Stimulated activated CD8-positive, alpha-beta memory T cell treated with anti-CD3 and anti-CD28 coated beads, Interleukin-7, amount 100 ng/mL, for 24 hours (primary cell): ENCODE measurements at places on chromosomes 6 and 20.

- DNase-seq = no peak
Measured at GRCh38 chr6:124854338-124854922, 107.8 kb upstream of the RNF217 start.

DNA sequence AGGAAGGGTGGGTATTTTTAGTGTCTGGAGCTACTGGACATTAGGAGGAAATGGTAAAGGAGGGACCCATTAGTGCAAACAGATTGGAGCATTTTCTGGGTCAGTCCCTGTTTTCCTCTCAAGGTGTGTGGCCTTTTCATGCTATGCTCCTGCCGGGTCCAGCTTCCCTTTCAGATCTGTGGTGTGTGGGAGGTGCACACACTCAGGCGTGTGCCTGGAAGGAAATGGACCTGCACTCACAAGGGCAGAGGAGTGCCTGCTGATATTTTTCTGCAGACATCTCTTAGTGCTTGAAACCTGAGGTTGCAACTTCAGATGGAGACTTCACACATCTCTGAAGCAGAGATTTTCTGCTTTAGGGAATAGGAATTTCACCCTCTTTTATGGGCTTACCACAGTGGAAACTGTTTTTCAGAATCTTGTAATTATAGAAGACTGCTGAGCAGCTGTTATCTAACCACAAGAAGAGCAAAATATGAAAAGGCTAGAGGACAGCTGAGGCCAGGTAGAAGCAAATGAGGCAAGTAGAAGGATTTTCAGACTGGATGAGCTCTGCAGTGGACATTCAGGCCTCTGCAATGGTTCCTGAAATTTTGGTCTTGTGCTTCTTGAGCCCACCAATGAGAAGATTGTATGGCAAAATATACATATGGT lies 764.3 kb downstream of the QKI start:
- no peak for DNase-seq

DNA sequence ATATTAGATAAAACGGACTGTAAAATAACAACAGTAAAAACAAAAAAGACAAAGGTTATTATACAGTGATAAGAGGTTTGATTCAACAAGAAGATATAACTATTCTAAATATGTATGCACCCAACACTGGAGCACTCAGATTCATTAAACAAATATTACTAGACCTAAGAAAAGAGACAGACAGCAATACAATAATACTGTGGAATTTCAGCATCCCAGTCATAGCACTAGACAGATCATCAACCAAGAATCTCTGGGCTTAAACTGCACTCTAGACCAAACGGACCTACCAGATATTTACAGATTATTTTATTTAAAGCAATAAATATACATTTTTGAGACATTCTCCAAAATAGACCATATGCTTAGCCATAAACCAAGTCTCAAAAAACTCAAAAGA lies 263.8 kb downstream of the C6orf118 start:
- DNase-seq = no peak

DNA sequence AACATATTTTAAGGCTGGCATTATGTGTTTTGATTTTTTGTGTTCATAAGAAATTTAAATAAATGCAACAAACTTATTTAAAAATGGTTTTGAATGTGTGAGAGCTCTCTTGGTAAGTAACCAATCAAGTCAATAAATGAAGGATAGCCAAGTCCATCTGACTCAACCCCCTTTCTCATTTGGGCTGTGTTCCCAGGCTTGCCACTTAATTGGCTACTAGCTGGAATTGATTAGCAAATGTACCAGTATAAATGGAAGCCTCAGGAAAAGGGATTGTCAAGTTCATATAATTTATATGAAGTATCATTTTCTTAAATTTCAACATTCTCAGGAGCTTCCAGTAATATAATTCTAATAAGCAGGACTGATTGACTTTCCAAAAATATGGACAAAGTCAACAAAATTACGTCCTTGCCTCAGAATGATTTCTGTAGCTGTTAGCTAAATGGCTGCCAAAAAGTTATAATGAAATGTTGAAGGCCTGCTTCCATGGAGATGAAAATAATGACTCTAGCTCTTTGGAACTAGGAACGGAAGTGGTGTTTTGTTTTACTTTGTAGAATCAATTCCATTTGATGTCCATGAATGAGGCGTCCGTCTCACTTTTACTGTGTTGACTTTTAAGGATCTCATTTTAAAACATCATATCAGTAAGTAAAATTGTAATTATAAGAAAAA lies 614.9 kb downstream of the CDH26 start:
- no peak for DNase-seq

- no peak for DNase-seq
Measured at GRCh38 chr6:72626126-72626525, 4.3 kb downstream of the KCNQ5 start.

DNA sequence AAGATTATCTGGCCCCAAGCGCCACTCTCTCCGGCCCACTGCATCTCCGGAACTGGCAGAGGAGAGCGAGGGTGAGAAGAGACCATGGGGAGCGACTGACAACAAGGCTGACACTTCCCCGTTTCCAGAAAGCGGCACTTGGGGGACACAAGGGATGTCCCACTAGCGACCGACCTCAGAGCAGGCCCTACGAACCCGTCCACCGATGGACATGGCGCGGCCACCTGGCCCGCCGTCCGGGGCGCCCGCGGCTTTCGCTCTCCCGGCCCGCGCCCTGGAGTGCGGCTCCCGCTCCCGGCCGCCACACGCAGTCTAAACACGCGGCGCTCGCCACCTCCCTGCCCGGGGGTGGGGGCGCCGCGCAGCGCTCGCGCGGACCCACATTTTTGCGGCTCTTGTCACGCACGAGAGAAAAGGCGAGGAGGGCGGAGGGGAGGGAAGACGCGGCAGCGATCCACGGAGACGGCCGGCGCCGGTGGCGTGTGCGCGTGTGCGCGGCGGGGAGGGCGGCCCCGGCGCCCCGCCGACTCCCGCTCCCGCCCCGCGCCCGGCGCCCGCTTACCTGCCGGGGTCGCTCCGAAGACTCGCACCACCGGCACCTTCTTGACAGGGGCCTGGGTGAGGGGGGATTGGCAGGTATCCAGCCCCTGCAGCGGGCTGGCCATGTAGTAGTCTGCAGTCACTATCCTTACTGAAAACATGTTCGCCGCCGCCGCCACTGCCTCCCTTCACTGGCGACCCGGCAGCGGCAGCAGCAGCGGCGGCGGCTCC lies 645 bp downstream of the REV3L start:
- DNase-seq = no peak

GRCh38 chr6:104575536-104575935 lies 284.2 kb downstream of the HACE1 start:
- no peak for DNase-seq

- no peak for DNase-seq
Measured at GRCh38 chr6:143267760-143268159, 182.7 kb downstream of the ADAT2 start.

DNA sequence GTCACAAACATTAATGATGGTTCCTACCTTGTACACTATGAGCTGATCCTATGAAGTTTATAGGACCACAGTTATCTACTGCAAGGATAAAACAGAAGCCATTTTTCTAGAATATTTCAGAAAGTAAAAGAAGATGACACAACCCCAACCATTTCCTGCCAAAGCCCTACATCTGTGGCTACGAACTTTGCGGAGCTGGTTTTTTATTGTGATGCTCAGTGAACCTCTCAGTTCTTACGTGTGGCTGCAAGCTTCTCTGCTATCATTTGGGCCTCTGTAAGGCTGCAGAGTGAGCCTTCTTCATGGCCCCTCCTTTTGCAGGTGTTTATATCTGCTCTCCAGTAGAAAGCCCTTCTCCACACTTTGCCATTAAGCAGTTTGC lies 17.8 kb upstream of the TAGAP start:
- no peak for DNase-seq

- no peak for DNase-seq
Measured at GRCh38 chr6:24936641-24937317, 1.0 kb upstream of the RIPOR2 start.

- DNase-seq = no peak
Measured at GRCh38 chr20:63789836-63790571, 41.1 kb downstream of the ZBTB46 start.

- DNase-seq = no peak
Measured at GRCh38 chr20:44336725-44337380, at the start of gene R3HDML. TSS of gene R3HDML (plus strand) at chr20:44337043. CDS start at chr20:44337158, 115 bp downstream.

- DNase-seq = no peak
Measured at GRCh38 chr20:57881466-57882385, 171.9 kb upstream of the PMEPA1 start.

- DNase-seq = no peak
Measured at GRCh38 chr6:54020334-54020733, 90.9 kb upstream of the MLIP start.

GRCh38 chr20:53737396-53738038 lies 143.9 kb upstream of the ZNF217 start:
- no peak for DNase-seq

DNA sequence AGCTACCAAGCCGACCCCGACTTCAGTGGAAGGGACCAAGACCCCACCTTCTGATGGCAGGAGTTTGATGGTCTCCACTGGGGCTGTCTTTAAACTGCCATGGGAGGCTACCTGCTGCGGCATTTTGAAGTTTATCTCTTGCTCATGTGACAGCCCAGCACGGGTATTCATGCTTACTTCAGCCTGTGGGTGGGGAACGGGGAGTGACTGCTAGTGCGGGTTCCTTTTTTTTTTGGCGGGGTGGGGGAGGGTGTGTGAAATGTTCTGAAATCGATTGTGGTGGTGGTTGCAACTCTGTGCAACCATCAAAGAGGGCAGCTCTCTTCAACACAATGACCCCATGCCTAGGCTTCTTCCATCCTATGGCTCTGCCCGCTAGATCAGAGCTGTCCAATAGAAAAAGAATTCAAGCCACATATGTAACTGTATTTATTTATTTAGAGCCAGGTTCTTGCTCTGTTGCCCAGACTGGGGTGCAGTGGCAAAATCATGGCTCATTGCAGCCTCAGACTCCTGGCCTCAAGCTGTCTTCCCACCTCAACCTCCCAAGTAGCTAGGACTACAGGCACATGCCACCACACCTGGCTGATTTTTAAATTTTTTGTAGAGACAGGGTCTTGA lies 53.7 kb downstream of the PPP1R16B start:
- no peak for DNase-seq

DNA sequence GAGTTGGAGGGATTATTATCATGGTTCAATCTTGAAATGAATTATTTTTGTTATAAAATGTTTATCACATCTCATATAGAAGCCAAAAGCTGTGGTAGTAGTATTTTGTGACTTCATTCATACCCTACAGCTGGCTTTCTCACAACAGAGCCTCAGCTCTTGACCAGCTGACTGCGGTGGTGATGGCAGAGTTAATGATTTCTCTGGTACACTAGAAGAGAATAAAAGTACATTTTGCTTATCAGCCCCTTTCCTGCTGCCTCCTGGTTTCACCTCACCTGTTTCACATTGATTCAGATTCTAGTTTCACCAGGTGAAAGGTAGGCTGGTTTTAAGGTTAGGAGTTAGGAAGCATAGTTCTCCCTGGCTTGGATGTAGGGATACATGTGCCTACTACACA lies 55.7 kb downstream of the AFG1L start:
- DNase-seq = no peak

DNA sequence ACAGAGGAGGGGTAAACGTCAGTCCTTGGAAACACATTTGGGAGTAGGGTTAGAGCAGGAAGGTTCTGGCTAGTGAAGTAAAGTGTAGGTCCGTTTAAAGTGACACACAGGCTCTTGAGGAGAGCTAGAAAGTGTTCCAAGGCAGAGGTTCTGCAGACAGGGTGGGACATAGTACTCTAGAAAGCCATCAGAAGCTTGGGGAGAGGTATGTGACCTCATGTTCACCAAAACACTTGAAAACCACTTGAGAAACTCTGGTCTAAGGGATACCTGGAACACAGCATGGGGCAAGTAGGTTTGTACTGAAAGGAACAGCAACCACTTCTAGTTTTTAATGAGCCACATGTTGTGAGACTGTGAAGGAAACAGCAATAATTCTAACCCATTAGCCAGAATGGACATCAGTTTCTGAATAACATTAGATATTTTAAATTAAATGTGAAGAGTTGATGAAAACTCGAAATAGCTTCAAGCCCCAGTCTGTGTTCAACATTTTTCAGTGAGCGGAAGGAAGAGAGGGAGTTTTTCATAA lies 49.0 kb downstream of the SOBP start:
- no peak for DNase-seq

GRCh38 chr6:22062807-22063408 lies 233.9 kb downstream of the PRL start:
- no peak for DNase-seq

- DNase-seq = no peak
Measured at GRCh38 chr6:164109770-164110140, 695.2 kb downstream of the QKI start.

- DNase-seq = no peak
Measured at GRCh38 chr20:45833883-45834796, 541 bp downstream of the SNX21 start.

DNA sequence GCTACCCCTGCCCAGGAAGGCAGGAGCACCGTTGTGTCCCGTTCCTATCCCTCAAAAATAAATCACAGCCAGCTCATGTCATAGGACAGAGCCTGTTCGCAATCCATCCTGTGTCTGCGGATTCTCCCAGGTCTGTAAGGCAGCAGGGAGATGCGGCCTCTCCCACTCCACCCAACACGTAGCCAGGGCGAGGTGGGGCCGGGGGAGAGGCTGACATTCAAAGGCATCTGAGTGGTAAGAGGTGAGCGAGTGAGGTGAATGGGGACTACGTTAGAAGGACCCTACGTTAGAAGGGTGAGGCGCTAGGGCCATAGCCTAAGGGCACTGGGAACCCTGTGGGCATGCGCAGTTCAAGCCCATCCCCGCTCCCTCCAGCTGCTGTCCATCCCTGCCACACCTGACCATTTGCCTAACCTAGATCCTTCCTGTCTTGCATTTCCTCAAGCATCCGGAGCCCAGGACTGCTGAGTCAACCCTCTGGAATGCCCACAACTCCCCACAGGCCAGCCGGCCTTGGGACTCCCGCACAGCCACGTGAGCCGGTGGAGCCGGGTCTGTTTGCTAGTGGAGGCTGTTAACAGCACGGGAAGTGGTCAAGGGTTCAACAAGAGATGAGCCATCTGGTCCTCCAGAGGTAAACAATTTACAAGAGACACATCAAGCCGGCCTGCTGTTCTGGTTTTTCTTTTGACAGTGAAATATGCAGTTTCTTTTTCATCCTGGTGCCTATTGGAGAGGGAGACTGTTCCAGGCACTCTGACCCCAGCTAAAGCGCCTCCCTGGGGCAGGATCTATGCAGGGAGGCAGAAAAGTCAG lies 45.9 kb downstream of the RIPOR3 start:
- DNase-seq = no peak

GRCh38 chr20:19022118-19022575 lies 190.3 kb upstream of the SLC24A3 start:
- no peak for DNase-seq

DNA sequence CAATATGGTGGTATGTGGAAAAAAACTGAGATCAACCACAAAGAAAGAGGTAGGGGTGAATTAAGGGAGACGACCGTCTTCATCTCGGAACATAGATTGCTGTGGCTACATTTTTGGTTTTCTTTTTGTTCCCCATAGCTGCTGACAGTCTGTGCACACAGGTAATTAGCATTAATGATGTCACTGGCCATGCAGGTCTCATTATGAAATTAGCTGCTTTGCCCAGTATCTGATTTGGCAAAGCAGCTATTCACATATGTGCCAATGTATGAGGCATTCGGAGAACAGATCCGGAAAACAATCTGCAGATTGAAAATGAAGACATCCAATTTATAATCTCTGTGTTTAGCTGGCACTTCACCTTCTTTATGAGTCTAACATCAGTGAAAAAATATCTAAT lies 13.1 kb downstream of the NOX3 start:
- DNase-seq = no peak

GRCh38 chr6:15244620-15245360 lies 1.1 kb upstream of the JARID2 start:
- peak; percentile 35 for DNase-seq

GRCh38 chr6:105560611-105561066 lies 157.8 kb upstream of the PREP start:
- DNase-seq = no peak
